KBM-7 (cell line): ENCODE measurements at places on chromosomes 2 and 18.

GRCh38 chr2:200699310-200699709 is 112.4 kb upstream of the BZW1 start:
- no peak for DNase-seq

DNA sequence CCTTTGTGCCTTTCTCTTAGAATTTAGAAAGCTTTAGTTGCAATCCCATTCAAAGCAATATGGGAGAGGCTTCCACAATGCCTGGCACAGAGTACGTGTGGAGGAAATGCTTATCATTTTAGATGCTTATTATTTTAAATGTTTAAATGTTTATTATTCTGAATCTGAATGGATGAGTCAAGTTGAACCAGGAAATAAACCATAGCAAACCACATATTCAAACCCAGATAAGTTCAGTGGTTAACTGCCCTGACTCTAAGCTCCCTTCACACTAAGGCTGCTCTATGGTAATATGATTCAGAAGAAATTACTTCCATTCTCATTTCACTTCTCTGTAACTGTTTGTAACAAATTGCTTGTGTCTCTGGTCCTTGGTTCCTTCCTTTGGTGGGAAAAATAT is 5.2 kb upstream of the PPP4R1 start:
- no peak for DNase-seq

DNA sequence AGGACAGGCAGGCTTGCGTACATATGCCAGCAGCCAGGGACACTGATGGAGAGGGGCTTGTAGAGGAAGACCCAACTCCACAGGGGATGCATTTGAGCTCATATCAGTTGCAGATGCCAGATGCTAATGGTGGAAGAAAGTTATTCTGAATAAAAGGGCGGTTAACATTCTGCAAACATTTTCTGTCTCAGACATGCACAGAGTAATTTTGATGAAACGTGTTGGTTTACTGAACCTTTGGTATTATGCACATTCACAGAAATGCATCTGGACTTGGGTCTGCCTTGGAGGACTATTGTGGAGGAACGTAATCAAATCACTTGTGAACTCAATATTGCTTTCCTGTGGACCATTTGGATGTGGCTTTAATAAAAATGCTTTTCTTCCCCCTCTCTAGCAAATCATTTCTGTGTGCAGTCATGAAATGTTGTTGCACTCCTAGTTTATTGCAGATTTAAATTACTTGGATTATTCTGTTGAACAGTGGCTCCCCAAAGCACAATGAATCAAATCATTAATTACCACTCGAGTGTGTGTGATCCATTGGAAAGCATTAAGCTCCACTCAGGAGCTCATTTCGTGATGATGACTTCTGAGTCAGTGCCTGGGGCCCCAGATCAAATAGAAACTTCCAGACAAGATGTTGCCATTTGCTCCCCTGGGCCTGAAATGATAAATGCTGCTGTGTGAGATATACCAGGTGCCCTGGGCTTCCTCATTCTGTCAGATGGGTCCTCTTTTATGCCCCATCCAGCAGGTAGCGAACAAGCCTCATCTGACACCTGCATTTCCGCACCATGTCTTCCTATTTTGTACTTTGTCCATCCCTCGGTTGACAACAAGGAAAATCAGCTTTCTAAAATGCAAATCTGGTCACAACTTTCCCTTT is 697.0 kb upstream of the HS6ST1 start:
- DNase-seq, result no peak

- no peak for DNase-seq
These were observed 10.7 kb upstream of the GALNT3 start for GRCh38 chr2:165804719-165805118.

DNA sequence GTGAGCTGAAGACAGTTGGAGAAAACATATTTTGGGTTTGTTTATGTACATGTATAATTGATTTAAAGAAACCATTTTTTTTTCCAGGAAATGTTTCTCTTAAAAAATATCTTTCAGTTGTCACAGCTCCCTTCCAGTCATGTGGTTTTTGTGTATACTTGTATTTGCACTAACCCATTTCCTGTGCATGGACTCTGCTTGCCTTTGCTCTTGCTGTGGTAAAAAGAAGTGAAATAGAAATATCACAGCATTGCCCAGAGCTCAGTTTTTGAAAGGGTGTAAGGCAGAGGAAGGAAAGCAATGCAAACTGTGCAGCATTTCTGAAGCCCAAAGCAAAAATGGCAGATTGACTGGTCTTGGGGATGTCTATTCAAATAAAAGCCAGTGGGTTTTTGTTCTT is 10.4 kb upstream of the DOCK10 start:
- peak; percentile 8 for DNase-seq

DNA sequence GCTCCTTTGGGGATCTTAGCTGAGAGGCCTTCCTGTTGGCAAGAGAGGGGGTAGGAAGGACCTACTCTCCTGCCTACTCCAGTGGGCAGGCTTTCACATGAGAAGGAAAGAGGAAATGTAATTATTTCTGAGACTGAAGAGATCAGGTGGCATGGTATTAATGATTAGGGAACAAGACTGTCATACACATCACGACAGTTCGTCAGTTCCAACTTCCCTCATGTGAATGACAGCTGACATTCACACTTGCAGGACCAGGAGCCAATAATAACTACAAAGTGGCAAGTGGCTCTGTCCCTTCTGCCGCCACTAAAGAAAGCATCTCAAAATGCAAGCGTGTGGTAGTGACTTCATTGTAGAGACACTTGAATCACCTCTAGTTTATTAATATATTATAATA is 90.0 kb downstream of the ZCCHC2 start:
- no peak for DNase-seq

DNA sequence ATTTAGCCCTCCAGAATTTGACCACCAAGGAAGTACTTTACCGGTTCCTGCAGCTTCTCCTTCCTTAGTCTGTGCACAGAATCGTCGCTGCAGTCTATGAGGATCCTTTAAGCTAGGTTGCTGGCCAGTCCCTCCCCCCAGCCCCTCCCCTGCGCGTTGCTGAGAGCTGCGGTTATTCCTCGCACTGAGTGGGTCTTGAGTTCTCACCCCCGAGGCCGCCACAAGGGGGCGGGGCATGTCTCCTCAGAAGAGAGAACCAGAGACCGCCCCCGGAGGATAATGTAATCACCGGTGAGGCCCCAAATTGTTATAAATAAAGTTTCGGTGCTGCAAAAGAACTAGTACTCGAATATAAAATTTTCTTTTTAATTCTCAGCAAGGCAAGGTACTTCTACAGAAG is 1184.9 kb upstream of the CDH2 start:
- no peak for DNase-seq

- DNase-seq, result no peak
These were observed 236.1 kb downstream of the VAPA start for GRCh38 chr18:10149768-10150556.

DNA sequence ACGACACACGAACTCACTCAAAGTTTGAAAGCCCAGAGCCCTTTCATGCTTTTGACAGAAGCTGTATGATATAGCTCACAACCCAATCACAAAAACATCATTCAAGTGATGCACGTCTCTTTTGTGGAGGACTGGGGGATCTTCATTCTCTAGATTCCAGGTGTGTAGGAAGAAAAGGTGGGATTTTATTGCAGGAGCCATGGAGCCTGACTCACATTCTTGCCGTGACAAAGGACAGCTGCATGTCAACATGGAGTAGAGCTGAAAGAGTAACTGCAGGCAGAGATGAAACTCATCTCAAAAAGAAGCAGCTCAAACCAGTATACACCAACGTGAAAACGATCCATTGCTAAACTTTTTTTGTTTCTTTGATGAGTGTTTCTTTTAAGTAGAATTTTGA is 50.9 kb upstream of the PDE1A start:
- no peak for DNase-seq

DNA sequence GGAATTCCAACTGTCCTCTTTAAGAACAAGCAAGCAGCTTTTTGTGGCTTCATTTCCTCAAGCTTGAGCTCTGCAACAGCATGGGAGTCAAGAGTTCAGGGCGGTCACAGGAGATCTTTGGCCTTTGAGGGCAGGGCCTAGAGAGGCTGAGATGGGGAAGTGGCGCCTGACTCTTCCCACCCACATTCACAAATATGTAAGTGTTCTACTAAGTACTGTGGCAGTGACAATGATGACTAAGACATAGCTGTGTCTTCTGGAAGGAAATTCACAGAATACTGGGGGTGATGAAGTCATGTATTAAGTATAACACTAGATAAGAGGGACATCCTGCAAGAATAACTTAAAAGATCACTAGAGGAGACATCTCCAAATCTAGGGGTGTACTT is 15.0 kb downstream of the RND3 start:
- no peak for DNase-seq

GRCh38 chr18:8020132-8020846 is 453.2 kb downstream of the PTPRM start:
- no peak for DNase-seq
